ENCODE measurements at places on chromosomes 4 and X.
A peak's percentile ranks its signal among the peaks of the same experiment; 100 is the strongest.

DNA sequence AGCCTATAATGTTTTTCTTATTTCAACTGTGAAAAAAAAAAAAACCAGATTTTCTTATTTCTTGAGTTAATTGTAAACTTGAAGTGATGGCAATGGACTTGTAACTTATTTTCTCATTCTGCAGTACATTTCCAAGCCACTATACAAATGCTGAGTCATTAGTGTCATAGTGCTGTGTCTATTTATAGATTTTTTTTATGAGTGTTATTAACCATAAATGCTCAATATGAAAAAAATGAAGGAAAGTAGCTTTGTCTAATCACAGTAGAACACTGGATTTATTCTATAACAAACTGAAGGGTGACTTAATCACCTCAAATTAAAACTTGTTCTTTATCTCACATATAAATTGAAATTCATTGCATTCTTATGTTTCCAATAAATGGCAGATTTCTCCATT is 718.6 kb downstream of the CCSER1 start:
- no peak for DNase-seq

DNA sequence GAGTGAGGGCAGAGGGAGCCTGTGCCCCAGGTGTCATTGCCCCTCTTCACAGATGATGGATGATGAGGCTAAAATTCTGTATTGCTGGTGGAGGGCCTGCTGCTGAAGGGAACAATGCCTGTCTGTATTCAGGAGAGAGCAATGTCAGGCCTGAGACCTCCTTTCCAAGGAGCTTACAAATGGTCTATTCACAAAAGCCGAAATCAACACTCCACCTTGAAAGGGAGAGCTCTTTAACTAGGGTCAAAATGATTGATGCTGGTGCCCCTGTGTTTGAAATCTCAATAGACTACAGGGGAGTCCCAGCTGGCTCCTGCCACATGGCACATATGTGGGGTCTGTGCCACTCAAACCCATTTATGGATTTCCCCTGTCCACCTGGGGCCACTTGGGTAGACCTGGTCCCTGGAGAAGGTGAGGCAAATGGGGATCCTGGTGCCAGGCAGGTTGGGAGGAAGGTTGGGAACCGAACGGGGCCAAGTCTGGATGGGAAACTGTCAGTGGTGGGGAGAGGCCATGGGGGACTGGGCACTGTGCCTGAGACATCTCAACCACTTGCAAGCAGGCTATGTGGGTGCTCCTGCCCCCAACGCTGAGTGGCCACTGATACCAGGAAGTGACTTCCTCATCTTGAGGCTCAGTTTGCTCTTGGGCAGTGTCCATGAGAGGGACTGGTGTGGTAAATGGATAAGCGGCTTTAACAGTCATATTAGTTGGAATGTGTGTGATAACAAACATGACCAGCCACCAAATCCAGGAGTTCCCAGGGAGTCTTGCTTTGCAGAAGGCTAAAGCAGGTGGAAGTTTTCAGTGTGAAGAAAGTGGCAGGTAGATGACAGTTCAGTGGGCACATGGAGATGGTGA is 223.8 kb upstream of the PSAPL1 start:
- no peak for DNase-seq

DNA sequence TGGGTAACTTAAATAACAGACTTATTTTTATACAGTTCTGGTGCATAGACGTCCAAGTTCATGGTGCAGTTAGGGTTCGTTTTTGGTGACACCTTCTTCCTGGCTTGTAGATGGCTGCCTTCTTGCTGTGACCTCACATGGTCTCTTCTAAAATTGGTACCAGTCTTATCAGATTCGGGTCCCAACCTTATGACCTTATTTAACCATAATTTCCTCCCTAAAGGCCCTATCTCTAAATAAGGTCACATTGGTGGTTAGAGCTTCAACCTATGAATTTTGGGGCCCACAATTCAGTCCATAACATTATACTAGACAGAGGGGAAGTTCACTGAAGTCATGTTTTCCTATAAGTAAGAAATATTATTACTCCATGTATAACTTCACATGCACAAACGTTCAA is 128.0 kb downstream of the CFAP299 start:
- no peak for DNase-seq

DNA sequence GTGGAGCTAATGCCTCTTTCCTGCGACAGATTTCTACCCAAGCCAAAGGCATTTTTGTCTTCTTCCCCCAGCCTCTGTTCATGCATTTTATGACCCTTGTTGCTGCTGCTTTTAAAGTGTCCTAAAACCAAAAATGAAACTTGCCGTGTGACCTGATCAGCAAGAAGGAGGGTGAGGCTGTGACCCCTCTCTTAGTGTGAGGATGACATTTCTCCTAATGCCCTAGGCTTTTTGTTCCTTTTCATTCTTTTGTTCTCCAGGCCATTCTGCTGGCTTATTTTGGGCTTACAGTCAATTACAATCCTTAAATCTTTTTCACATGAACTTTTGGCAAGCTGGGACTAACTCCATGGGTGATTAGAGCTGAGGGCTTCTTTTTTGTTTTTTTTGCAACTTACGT is 34.4 kb downstream of the PTTG2 start:
- DNase-seq: no peak

DNA sequence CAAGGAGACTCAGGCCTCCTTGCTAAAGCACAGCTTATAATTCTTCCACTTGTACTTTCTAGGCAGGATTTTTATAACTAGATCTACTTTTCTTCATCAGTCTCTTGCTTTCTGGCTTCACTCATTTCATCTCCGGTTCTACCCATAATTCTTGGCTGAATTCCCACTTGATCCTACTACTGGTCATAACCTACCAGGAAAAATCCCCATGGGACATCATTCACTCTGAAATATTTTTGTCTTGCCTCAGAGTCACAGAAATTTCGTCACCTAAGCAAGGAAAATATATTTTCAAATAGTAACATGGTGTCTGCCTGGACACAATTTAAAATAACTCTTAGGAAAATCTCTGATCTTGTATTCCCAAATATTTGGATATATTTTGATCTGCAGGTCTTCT is 122.3 kb downstream of the TEX13A start:
- DNase-seq: no peak

DNA sequence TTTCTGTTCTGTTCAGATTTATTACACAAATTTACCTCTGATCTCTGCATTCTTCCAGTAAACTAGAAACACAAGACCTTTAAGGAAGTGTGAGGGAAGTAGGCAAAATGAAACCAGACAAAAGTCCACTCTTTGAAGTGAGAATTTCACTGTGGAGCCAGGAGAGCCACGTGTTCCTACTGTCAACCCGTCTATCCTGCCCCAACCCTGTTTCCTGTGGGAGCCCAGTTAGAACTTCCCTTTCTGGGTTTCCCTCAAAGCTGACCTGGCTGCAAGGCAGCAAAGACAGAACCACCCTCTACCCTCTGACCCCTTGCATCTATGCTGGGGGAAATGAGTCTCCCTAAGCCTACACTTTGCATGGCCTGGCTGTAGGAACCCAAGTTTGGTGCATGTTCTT is 40.0 kb downstream of the TMEM144 start:
- no peak for DNase-seq

GRCh38 chr4:87704001-87704400 is 53.9 kb downstream of the DMP1 start:
- DNase-seq: no peak

GRCh38 chr4:92451782-92452181 is 148.0 kb downstream of the GRID2 start:
- DNase-seq: peak; percentile 12

DNA sequence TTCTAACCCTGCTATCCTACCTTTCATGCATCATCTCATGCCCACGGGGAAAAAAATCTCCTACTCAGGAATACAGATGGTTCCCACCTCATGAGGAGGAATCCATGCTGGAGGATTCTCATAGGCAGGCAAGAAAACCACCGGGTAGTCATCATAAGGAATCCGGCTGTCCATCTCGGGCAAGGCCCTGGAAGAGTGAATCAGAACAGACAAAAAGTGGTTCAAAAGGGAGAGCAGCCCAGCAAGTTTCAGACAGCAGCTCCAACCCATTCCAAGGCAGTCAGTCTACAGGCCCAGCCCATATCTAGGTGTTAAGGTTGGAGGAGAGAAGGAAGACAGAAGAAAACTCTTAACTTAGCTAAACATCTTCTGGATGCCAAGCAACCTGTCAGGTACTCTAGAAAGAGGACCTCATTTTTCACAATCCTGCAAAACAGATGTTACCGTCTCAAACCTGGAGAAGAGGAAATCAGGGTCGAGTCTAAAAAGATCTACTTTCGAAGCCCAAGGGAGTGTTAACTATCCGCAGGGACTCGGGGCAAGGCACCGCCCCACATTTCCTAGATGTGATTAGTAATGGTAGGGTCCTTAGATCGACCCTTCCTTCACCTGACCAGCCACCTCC is 447 bp downstream of the PDZD11 start:
- peak; percentile 15 for DNase-seq

DNA sequence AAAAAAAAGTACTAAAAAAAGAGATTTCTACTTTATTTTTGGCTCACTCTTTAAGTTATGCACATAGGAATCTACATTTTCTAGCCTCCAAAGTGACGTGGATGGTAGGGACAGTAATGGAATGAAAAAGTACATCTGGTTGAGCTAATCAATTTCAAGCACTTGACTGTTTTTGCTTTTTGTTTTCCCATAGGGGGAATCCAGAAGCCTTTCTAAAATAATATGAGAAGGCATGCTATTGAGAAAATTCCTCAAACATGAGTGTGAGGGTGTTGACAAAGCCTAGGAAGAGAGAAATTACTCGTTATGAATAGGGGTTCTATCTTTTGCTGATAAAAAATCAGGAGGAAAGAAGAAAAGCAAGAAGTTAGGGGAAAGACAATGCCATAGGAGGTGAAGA is 242.5 kb upstream of the PUDP start:
- DNase-seq: no peak

- no peak for DNase-seq
Measured at GRCh38 chr4:95956094-95956493, 116.2 kb downstream of the PDHA2 start.

- no peak for DNase-seq
Measured at GRCh38 chr4:82773057-82773456, 25.5 kb downstream of the SCD5 start.

DNA sequence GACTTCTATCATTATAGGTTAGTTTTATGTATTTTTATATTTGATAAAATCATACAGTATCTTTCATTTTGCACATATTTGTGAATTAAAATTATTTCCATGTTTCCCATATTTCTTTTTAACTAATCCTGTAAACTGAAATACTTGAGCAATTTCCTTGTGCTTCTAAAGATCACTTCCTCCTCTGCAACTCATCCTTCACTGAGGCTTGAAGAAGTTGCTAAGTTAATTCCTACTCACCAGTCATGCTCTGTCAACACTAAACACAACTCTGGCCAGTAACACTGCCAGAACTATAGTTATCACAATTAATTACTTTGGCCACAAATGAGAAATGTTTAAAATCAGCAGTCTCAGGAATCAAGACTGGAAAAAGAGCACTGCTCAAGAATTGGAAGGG is 6.7 kb downstream of the SPATA4 start:
- DNase-seq: peak; percentile 20

DNA sequence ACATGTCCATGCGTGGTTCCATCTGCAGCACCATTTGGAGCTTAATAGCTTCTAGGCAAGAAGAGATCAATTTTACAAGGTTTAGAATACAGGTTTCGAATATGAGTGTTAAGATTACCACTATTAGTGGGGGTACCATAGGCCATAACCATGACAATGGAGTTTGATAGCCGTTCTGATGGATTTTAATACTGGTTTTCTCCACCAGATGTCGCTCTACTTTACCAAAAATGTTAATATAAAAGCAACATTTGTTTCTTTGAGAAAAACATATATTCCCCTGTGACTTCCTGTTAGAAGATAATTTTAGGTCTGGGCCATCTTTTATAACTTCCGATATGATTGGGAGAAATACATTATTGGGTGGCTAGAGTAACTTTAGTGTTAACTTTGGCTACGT is 499.7 kb upstream of the POU3F4 start:
- no peak for DNase-seq

- peak; percentile 30 for DNase-seq
Measured at GRCh38 chrX:11380187-11380844, 87.1 kb downstream of the AMELX start.

DNA sequence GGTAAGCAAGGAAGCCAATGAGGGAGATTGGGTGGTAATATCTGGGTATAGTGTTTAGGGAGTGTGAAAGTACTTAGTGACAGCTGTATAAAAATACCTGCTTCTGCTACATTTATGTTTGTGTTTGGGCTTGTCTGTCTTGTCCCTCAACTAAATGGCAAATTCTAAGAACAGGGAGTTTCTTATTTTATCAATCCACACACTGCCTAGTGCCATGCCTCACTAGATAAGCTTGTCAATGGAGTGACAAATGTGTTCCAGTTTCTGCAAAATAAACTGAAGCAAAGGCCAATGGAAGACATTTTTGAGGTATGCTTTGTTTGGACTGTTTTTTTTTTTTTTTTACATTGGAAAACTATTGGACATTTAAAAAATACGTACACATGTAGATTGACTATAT is 418.0 kb downstream of the SH2D1A start:
- DNase-seq: no peak

GRCh38 chrX:44459501-44459900 is 83.2 kb downstream of the FUNDC1 start:
- DNase-seq: no peak

- no peak for DNase-seq
Measured at GRCh38 chrX:35380808-35381700, 417.1 kb upstream of the MAGEB16 start.

- DNase-seq: no peak
Measured at GRCh38 chr4:566508-567295, 9.4 kb downstream of the TMEM271 start.

DNA sequence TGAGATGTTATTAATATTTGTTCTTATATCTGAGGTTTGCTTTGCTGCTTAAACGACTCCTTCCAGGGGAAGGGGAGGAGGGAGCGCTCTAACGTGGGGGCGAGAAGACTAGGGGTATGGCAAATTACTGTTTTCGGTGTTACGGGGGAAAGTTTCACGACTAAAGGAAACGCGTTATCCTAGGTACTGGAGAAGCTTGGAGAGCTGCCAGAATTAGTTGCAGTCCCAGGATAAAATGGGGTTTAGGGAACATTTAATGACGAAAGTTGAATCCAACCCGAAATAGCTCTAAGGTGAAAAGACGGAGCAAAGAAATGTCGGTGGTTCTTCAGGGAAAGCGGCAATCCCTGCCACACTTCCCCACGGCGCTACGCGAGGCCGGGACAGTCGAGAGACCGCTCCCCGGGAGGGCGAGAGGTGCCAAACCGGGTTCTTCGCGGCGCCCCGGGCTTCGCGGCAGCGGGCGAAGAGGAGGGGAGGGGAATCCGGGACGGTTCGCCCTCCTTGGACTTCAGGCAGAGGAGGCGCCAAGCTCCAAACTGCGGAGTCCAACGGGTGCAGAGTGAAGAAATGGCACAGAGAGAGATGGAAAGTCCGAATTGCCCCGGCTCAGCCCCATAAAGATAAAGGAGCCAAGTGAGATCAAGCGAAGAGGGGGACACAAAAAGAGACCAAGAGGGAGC is 724 bp downstream of the THOC2 start:
- DNase-seq: peak; percentile 13

Measured in HCEC 1CT (cell line).